ENCODE measurements at places on chromosomes 3 and 15. TPM values are rescaled to one million over a fixed set of nuclear protein-coding genes. Genes with fewer than 3 reads are reported as not detected.

The STARD5 gene
- polyA plus RNA-seq: 6.6 TPM

The TMEM40 gene
- polyA plus RNA-seq: 1.9 TPM

The TRPC1 gene
- polyA plus RNA-seq: 13.8 TPM

The MYEF2 gene
- polyA plus RNA-seq: 50.2 TPM

The IQCF5 gene
- polyA plus RNA-seq: not detected

The ACSBG1 gene
- 0.42 TPM for polyA plus RNA-seq

The GOLGA6L7 gene
- 1.4 TPM for polyA plus RNA-seq

The CCR8 gene
- polyA plus RNA-seq: not detected

The SEMA7A gene
- polyA plus RNA-seq: 6.6 TPM

The ARRDC4 gene
- polyA plus RNA-seq: 18.5 TPM

Measured in left lung (tissue), 14 donors.